ENCODE measurements at places on chromosomes 2 and 18. TPM values are rescaled to one million over a fixed set of nuclear protein-coding genes. Genes with fewer than 3 reads are reported as not detected.

OTX1 gene
- total RNA-seq: not detected

KCNIP3 gene
- 21.8 TPM for total RNA-seq

CD226 gene
- total RNA-seq: 0.78 TPM

BMP10 gene
- total RNA-seq: not detected

SERPINB12 gene
- total RNA-seq: not detected

CNDP1 gene
- not detected for total RNA-seq

IHH gene
- not detected for total RNA-seq

CHRNG gene
- total RNA-seq: not detected

FBXO48 gene
- total RNA-seq: 0.57 TPM

CMPK2 gene
- total RNA-seq: 5.6 TPM

C1QL2 gene
- not detected for total RNA-seq

WDR54 gene
- total RNA-seq: 12.4 TPM

TBR1 gene
- not detected for total RNA-seq

STPG4 gene
- 0.23 TPM for total RNA-seq

SIX2 gene
- 1.5 TPM for total RNA-seq

OR6B2 gene
- total RNA-seq: not detected

Data from gastroesophageal sphincter (tissue), 4 donors.